AML-193 (cell line): ENCODE measurements at places on chromosomes 1 and 21.

DNA sequence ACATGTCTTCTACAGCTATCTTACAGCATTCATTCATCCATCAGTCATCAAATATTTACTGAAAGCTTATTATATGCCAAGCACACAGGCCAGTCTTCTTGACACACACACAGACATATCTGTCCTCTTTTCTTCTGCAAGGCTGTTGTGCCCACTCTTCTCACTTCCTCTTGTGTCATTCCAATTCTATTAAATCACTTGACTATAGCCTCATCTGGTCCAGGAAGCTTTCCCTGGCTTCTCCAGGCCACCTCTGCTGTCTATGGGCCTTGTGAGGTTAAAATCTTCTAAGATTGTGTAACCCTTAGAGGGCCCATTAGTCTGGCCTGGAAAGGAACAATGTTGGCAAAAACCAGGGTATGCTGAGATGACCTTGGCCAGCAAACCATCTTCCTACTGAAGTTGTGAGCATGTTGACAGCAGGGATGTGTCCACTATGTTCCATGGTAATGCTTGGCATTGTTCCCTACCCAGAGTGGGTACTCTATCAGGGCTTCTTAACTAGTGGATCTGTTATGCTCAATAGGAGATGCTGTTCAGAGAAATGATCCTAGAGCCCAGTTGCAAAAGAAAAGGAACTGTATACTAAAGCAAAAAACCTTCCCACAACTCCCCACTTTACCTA lies 5.3 kb downstream of the TRAF3IP3 start:
- DNase-seq: no peak

DNA sequence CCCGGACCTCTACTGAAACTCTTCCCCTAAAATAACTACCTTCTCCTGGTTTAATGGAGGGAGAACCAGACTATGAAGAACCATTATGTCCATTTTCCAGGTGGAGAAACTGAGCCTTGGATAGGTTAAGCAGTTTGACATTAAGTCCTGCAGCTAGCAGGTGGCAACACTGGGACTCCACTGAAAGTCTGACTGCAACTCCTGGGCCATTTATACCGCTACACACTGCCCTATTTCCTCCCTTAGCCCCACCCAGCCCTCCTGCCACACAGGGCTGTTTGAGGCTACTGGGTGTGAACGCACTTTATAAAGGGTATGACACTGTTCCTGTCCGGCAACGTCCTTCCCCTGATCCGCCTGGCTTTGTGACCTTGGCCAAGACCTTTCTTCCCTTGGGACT lies 511 bp upstream of the INPP5B start:
- DNase-seq: no peak

DNA sequence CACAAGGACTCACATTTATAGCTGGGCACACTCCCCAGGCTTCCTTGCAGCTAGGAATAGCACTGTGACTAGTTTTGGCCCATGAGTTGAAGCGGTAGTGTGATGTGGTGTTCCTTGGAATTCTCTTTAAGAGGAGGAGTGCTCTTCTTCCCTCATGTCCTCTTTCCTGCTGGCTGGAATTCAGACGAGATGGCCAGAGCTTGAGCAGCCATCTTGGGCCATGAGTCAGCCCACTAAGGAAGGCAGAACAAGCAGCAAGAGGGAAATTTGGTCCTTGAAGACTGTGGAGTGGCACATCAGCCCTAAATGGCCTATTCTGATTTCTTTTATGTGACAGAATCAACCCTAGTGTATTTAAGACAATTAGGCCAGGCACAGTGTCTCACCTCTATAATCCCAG lies 20.0 kb downstream of the HTR6 start:
- DNase-seq: no peak

DNA sequence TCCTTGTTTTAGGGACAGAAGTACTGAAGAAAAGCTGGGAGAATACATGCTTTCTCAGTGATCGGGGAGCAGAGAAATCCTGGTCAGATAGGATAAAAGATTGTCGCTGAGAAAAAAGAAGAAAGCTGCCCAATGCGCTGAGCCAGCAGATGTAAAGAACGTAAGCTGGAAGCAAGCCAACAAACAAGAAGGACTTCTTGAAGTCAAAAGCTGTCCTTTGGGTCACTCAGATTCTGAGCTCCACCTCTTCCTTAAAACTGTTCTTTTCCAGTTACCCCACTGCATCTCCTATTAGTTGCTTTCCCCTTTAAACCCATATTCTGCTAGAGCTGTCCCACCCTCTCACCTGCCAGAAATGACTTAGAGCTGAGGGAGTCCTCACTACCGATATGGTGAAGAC lies 64.8 kb downstream of the GPR137B start:
- DNase-seq: no peak

- no peak for DNase-seq
Observed at GRCh38 chr1:225660544-225660946, 7.6 kb upstream of the ENAH start.

GRCh38 chr1:5746611-5747425 lies 245.4 kb downstream of the NPHP4 start:
- DNase-seq: no peak

DNA sequence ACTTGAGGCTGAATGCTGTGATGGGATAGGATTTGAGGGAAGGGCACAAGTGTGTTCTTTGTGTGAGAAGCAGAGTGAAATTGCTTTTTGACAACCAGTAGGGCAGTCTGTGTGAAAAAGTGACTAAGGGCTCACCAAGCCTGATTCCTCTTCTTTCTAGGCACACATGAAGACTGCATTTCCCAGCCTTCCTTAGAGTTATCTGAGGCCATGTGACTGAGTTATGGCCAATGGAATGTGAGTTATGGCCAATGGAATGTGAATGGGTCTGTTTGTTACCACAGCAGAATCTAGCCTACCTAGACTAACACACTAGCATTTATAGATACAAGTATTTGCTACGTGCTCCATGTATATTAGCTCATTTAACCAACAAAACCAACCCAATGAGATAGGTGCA lies 35.3 kb upstream of the DIRAS3 start:
- no peak for DNase-seq

DNA sequence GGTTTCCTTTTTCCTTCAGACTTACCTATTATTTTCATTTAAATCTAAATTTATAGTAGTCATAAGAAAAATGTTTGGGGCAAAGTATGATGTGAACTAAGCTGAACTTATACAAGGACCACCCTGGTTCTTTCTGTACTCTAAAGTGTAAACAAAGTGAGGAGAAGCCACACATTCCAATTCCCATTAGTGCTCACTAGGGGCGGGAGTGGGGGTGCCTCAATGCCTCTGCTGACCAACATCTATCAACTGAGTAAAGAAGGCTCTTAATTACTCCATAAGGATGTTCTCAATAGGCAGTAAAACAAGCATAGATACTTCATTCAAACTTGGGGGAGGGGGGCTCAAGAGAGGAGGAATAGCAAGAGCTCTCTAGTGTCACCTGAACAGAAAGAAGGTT lies 151.7 kb downstream of the CDC42BPA start:
- no peak for DNase-seq

DNA sequence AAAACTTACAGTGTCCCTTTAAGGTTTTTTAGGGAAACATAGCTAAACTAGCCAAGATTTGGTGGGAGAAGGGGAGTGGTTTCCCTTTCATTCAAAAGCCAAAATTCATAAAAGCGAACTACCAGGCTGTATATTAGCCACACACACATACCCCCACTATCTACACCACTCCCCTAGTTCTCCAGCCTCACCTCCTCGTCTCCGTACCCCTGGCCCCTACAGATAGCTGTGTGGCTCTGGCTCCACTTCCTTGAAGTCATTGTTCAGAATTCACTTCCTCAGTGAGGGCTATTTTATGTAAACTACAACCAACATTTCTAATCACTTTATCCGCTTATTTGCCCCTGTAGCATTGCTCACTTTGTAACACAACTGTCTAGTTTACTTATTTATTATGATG lies 5.3 kb upstream of the DPH5 start:
- no peak for DNase-seq

- DNase-seq: no peak
Observed at GRCh38 chr1:204495777-204496176, 1.2 kb upstream of the PIK3C2B start.
